Central memory CD8-positive, alpha-beta T cell (primary cell): ENCODE measurements at places on chromosomes 16 and 17.

GRCh38 chr17:75475144-75475835 lies 18.9 kb downstream of the TMEM94 start:
- DNase-seq: no peak
- peaks cover 14% of the 10 kb centered on the region for H3K4me1 ChIP-seq
- H3K27me3 ChIP-seq: no peaks in the 10 kb centered on the region
- H3K4me3 ChIP-seq: no peak overlapping the region

GRCh38 chr16:2092256-2092620 lies 43.5 kb downstream of the PKD1 start:
- H3K4me1 ChIP-seq: no peaks in the 10 kb centered on the region
- no peak for DNase-seq
- no peak overlapping the region for H3K4me3 ChIP-seq
- H3K27ac ChIP-seq: no peak overlapping the region
- peaks cover 11% of the 10 kb centered on the region for H3K36me3 ChIP-seq
- H3K27me3 ChIP-seq: no peaks in the 10 kb centered on the region

GRCh38 chr17:78883089-78883532 lies 19.9 kb downstream of the CEP295NL start:
- no peak for DNase-seq
- no peak overlapping the region for H3K4me3 ChIP-seq
- H3K4me1 ChIP-seq: peaks cover 5% of the 10 kb centered on the region
- H3K27ac ChIP-seq: no peak overlapping the region

DNA sequence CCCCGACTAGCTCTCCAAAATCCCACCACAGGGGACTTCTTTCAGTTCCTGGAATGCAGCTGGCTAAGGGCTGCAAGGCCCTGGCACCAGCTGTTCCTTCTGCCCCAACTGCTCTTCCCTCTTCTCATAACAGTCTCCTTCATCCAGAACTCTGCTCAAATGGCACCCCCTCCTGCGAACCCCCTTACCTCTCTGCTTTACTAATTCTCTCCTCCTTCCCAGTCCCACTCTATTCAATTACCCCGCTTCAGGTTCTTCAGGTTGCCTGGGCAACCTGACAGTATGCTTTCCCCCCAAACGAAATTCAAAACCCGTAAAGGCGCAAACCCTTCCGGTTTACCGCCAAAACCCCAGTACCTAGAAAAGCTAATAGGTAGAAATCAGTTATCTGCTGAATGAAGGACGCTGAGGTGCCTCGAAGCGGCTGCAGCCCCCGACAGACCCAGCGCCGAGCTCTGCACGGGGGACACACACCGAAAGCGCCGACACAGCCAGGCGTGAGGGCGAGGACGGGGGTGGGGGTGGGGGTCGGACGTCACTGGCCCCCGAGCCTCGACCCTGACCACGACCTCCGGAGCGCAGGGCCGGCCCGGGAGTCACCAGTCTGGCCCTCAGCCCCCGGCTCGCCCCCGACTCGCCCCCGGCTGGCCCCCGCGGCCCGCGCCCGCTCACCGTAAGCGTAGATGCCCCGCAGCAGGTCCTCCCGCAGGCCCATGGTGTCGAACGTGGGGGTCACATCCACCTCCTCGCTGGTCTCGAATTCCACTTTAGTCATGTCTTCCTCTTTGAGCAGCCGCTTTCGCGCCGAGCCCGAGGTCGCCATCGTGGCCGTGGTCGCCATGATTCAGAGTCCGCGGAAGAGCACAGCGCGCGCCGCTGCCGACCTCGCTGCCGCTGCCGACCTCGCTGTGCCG lies 550 bp downstream of the EIF4A3 start:
- peaks cover 34% of the 10 kb centered on the region for H3K36me3 ChIP-seq
- peaks cover 19% of the 10 kb centered on the region for H3K4me1 ChIP-seq
- H3K27ac ChIP-seq: peak overlapping the region; percentile 87
- H3K27me3 ChIP-seq: no peaks in the 10 kb centered on the region
- H3K4me3 ChIP-seq: peak overlapping the region; percentile 81
- DNase-seq: no peak

DNA sequence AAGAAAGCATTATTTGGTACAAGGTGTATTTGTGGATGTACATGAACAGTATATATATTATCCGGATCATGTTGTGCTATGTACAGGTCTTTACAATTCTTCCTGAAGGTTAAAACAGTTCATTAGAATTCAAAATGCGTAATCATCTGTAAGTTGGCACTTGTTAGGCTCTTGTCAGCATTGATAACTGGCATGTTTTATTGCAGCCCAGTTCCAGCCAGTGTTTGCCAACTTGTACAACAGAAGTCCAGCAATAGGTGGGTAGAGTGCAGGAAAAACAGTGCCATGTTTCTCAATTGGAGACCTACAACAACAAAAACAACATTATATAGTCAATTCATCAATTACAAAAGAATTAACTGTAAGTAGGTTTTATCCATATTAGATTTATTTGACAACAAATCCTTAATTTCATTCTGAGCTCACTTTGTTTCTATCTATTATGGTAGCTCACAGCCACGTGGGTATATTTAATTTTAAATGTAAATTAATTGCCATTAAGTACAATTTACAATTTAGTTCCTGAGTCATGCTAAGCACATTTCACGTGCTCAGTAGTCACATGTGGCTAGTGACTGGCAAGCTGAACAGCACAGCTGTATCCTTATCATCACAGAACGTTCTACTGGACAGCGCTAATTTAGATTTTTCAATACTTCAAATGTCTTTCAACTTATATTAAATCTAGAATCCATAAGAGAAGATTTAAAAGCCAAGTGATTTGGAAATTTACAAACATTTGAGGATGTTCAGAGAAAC lies 8.6 kb upstream of the ANKFY1 start:
- peaks cover 16% of the 10 kb centered on the region for H3K36me3 ChIP-seq
- no peak overlapping the region for H3K27ac ChIP-seq
- H3K4me1 ChIP-seq: peaks cover 5% of the 10 kb centered on the region
- no peak for DNase-seq

DNA sequence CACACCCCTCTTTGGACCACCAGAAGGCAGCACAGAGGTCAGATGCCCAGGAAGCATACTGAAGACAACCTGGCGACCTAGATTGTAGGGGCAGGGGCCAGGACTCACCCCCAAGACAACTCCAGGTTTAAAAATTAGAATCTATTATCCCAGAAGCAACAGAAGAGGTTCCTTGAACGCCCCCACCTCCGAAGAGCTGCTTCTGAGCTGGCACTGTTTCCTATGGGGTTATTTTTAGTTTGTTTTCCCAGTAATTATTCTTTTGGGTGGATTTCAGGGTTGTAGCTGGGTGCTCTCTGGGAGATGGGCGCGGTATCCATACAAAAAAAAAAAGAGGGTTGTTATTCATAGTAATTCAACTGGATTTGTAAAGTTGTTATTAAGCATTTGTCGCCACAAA lies 10.4 kb upstream of the TMEM132E start:
- H3K27me3 ChIP-seq: peaks cover 43% of the 10 kb centered on the region
- no peak overlapping the region for H3K27ac ChIP-seq
- H3K4me1 ChIP-seq: no peaks in the 10 kb centered on the region
- no peaks in the 10 kb centered on the region for H3K36me3 ChIP-seq
- no peak overlapping the region for H3K4me3 ChIP-seq

- H3K4me1 ChIP-seq: peaks cover 12% of the 10 kb centered on the region
- H3K27me3 ChIP-seq: no peaks in the 10 kb centered on the region
- no peak for DNase-seq
- no peak overlapping the region for H3K4me3 ChIP-seq
- H3K27ac ChIP-seq: peak overlapping the region; percentile 62
- peaks cover 1% of the 10 kb centered on the region for H3K36me3 ChIP-seq
Observed at GRCh38 chr16:89795676-89796075, 20.8 kb downstream of the FANCA start.

- H3K4me1 ChIP-seq: peaks cover 15% of the 10 kb centered on the region
- peaks cover 1% of the 10 kb centered on the region for H3K36me3 ChIP-seq
- no peak overlapping the region for H3K4me3 ChIP-seq
- H3K27me3 ChIP-seq: no peaks in the 10 kb centered on the region
- no peak overlapping the region for H3K27ac ChIP-seq
Observed at GRCh38 chr16:81435103-81435502, 9.5 kb upstream of the CMIP start.

DNA sequence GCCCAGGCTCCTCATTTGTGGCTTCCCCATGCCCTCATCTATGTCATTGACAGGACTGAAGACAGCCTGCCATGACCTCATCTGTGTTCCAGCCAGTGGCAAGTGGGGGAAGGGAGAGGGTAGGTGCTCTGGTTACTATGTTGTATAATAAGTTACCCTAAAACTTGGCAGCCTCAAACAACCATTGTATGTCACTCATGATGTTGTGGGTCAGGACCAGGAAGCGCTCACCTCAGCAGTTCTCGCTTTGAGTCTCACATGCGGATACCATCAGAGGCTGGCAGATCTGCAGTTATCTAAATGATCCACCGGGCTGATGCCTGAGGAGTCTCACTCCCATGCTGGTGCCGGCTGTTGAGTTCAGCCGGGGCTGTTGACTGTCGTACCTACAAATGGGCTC lies 89.0 kb upstream of the TMEM97 start:
- peaks cover 69% of the 10 kb centered on the region for H3K27me3 ChIP-seq
- no peak overlapping the region for H3K27ac ChIP-seq
- no peak for DNase-seq
- H3K4me3 ChIP-seq: no peak overlapping the region

GRCh38 chr16:85524630-85525419 lies 88.3 kb upstream of the GSE1 start:
- peaks cover 8% of the 10 kb centered on the region for H3K36me3 ChIP-seq
- no peak overlapping the region for H3K4me3 ChIP-seq
- no peaks in the 10 kb centered on the region for H3K27me3 ChIP-seq
- H3K27ac ChIP-seq: no peak overlapping the region

DNA sequence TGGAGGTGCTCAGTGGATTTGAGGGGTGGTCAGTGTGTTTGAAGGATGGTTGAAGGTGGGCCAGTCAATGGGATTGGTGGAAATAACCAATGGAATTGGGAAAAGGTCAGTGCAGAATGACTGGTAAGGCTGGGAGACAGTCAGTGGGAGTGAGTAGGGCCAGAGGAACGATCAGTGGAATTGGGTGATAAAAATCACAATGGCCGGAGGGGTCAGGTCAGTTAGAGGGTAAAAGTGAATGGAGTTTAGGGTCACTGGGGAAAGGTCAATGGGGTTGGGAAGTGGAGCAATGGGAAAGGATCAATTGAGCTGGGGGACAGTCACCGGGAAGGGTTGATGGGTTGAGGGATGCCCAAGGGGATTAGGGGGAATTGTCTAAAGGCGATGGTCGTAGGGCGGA lies 11.0 kb upstream of the RAB5C start:
- DNase-seq: no peak
- no peaks in the 10 kb centered on the region for H3K36me3 ChIP-seq
- no peaks in the 10 kb centered on the region for H3K27me3 ChIP-seq
- no peak overlapping the region for H3K4me3 ChIP-seq
- H3K27ac ChIP-seq: no peak overlapping the region

- peaks cover 5% of the 10 kb centered on the region for H3K36me3 ChIP-seq
- H3K4me1 ChIP-seq: peaks cover 13% of the 10 kb centered on the region
- H3K27ac ChIP-seq: peak overlapping the region; percentile 29
- peak overlapping the region; percentile 23 for H3K4me3 ChIP-seq
- no peak for DNase-seq
Observed at GRCh38 chr17:1769822-1770477, 8.1 kb downstream of the SERPINF1 start.

GRCh38 chr16:17724242-17724898 lies 253.6 kb upstream of the XYLT1 start:
- DNase-seq: no peak
- no peak overlapping the region for H3K4me3 ChIP-seq
- H3K4me1 ChIP-seq: no peaks in the 10 kb centered on the region
- peaks cover 40% of the 10 kb centered on the region for H3K27me3 ChIP-seq
- no peak overlapping the region for H3K27ac ChIP-seq

DNA sequence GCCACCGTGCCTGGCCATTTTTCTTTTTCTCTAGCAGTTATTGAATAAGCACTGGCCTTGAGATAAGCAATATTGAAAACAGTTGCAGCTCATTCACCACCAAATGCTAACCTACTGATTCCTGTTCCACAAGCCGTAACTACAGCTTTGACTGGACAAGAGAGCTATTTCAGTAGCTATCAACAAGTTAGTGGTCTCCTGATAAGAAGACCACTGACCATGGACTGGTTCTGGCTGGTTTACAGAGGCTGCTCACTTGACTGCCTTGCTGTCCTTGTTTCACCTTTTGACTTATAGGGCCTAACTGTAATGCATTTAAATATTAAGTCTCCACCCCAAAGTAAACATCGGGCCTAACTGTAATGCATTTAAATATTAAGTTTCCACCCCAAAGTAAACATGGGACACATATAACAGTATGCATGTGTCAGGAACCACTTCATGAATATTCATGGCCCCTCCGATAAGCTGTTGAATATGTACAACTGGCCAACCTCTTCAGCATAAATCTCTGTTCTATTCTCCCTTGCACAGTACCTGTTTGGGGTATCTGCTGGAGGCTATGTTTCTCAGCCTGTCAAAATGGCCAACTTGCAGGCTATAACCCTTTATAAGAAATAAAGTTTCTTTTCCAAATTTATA lies 94.1 kb downstream of the USP32 start:
- H3K4me3 ChIP-seq: no peak overlapping the region
- DNase-seq: no peak
- peaks cover 10% of the 10 kb centered on the region for H3K36me3 ChIP-seq
- peaks cover 6% of the 10 kb centered on the region for H3K4me1 ChIP-seq

DNA sequence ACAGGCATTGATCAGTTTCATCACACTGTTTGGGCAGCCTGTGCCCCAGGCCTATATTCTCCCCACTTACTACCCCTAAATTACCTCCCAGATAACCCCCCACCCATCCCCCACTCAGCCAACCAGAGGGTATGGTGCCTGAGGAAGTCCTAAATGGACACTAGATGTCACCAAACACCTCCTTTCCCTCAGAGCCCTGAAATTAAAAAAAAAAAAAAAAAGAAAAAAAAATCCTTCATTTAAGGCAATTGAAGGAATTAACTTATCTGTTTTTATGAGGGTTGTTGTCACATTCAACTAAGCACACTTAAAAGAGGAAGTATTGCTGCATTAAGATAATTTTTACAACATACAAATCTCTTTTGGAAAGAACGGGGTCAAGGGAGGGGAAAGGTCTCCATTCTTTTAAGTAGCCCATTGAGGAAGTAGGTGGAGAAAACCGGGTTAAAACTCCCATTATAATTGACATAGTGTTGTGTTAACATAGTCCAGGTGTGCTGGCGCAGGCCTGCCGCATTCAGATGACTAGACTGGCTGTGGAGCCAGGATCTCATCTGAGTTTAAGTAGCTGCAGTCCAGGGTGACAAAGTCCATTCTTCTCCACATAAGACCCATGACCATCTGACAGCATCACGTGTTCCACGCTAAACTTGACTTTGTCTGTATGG lies 46.3 kb downstream of the SNX11 start:
- peaks cover 49% of the 10 kb centered on the region for H3K36me3 ChIP-seq
- H3K27me3 ChIP-seq: no peaks in the 10 kb centered on the region
- H3K4me3 ChIP-seq: no peak overlapping the region
- DNase-seq: no peak
- no peak overlapping the region for H3K27ac ChIP-seq
- H3K4me1 ChIP-seq: no peaks in the 10 kb centered on the region

GRCh38 chr17:28899212-28899815 lies 1.8 kb upstream of the FLOT2 start:
- H3K27ac ChIP-seq: peak overlapping the region; percentile 38
- peak overlapping the region; percentile 15 for H3K4me3 ChIP-seq
- DNase-seq: no peak
- peaks cover 23% of the 10 kb centered on the region for H3K36me3 ChIP-seq
- no peaks in the 10 kb centered on the region for H3K27me3 ChIP-seq
